ENCODE measurements at places on chromosomes 5 and 9. TPM values are rescaled to one million over a fixed set of nuclear protein-coding genes. Genes with fewer than 3 reads are reported as not detected.
A peak's percentile ranks its signal among the peaks of the same experiment; 100 is the strongest.

DNA sequence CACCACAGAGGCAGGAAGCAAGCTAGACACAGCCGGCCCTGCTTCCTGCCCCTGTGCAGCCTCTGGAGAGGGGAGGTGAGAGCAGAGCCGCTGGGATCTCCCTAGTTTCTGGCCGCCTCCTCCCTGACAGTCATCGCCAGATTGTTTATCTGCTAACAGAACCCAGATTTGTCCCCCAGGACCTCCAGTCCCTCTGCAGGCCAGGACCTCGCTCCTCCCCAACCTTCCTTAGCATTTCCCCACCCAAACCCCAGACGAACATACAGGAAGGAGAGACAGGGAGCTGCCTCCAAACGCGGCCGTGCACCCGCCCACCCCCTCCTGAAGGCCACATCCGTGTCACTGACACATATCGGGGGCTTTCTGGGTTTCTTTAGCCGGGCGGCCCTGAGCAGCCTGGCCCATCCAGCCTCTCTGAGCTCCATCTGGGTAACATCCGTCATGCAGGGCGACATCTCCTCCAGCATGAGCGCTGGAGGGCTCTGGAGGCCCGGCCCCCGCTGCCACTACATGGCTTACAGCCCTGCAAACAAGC, 47.5 kb downstream of the DBH start:
- DNase-seq = peak; percentile 85

DNA sequence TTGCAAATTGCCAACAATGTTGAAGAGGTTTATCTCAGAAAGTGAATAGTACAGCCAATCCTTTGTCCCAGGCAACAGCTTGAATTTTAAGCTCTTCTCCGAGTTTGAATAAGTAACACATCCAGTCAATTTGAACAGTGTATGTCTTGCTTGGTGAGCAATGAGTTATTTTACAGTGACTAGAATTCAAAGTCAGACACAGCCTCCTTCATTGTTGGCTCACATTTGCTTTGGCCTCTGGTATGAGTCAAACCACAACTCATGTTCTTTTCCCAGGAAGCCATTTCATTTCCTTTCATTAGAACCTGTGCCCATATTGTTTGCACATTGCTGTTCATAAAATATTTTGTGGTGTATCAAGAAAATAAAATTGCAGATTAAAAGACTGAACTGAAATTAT, 622.0 kb upstream of the DAB2 start:
- no peak for DNase-seq

DNA sequence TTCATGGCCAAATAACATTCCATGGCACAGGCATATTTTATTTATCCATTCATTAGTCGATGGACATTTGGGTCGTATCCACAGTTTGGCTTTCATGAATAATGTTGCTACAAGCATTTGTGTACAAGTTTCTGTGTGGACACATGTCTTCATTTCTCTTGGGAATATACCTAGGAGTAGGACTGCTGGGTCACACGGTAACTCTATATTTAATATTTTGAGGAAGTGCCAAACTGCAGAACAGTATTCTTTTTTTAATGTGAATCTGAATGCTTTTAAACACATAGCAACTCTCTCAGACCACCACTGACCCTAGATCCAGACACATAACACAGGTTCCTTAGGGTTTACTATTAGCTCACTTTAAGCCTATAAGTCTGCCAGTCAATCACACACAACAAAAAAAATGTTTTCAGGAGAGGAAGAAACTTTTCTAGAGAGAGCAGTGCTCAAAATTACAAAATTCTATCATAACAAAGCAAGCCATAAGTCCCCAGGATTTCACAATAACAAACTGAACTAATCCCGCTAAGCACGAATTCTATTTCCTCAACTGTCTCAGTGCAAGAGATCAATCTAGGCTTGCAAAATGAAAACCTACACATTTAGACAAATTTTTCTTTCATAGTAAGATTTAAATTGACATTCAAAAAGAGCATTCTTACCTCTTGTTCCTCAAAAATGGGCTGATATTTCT, 41.8 kb upstream of the GABBR2 start:
- no peak for DNase-seq

CENPK gene
- polyA plus RNA-seq = 27.3 TPM

DNA sequence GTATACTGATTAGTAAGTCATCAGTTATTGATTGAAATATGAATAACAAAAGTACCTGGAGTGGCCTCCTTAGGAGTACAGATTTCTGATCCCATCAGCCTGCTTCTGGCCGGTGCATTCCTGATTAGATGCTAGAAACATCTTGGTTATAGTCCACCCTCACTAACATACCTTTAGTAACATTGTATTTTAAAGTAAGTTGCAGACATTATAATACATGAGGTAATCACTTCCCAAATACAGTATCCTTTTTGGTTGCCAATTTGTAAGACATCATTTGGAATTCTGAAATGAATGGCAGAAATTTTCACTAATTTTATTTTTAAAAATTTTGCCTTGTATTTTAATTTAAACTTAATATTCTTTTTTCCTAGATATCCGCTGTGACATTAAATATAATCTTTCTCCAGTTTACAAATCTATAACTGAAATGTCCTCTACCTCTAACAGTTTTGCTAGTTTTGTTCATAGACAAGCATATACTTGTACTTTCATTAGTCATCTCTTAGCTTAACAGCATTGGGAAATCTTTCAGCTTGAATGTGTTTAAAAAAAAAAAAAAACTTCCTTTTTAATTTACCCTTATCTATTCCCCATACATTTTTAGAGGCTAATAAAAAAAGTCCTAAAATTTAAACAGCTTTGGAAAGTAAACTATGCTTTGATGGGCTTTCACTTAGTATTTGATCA, 178.9 kb downstream of the XRCC4 start:
- no peak for DNase-seq

GRCh38 chr5:173774271-173774761, 113.8 kb upstream of the CPEB4 start:
- no peak for DNase-seq

- no peak for DNase-seq
These were observed 258.7 kb upstream of the FBXL7 start for GRCh38 chr5:15241216-15241821.

DNA sequence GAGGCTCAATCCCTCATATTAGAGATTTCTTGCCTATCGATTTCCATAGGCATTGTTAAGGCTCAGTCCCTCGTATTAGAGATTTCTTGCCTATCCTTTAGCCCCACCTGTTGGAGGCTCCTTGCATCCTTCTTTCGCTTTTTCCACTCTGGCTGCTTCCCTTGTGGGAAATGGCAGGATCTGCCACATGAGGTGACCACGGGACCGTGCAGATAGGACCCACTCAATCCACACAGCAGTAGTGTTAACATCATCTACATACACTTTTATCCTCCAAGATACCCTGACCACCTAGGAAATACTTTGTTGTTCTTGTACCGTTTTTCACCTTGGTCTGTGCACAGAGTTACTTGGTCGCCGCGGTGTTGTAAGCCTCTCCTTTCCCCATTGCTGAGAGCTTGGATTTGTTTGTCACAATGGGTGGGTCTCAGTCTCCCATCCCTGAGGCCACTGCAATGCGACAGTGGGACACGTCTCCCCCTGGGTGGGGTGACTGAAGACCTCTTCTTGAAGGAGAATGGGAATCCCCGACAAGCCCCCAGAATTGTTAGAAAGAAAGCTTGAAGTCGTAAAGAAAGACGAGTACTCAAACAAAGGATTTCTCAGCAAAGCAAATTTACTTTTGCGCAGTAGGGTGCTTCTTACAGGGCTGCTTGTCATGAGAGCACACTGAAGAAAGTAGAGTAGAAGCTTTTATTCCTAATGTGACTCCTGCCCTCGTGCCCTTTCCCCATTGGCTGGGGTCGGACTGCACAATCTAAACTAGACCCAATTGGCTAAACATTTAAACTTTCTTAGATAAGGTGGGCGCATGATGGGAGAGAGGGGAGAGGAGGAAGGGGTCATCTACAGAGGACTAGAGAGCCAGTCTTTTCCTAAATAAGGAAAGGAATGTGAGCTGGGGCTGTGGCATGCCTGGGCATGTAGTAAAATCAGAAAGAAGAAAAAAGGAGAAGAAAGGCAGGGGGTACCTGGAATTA, 19.8 kb downstream of the IFT74 start:
- DNase-seq = no peak

RGS14 gene
- 83.5 TPM for polyA plus RNA-seq

TNIP1 gene
- 62.4 TPM for polyA plus RNA-seq

DNA sequence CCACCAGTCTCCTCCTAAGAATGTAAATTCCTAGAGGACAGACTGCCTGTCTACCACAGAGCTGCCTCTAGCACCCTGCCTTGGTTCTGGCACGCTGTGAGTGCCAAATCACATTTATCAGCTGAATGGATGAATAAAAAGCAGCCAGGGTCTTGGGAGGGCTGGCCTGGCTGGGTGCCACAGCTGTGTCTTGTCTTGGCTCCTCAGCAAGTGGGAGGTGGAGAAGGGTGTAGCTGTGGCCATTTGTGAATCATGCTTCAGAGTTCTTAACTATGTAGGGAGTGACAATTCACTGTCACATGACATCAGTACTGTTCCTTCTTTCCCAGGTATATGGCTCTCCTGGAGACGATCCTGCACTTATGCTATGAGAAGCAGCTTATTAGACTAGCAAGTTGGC, 70.6 kb downstream of the DCP2 start:
- no peak for DNase-seq

SEPTIN8 gene
- 2.8 TPM for polyA plus RNA-seq

TYRP1 gene
- not detected for polyA plus RNA-seq

GRCh38 chr9:16213781-16214515, 656.5 kb downstream of the BNC2 start:
- no peak for DNase-seq

SGCD gene
- polyA plus RNA-seq = 0.14 TPM

- DNase-seq = no peak
These were observed 3.4 kb downstream of the PBX3 start for GRCh38 chr9:125750627-125751011.
